Liver (tissue), 10 donors: ENCODE measurements at places on chromosomes 11 and 22. TPM values are rescaled to one million over a fixed set of nuclear protein-coding genes. Genes with fewer than 3 reads are reported as not detected.

DNA sequence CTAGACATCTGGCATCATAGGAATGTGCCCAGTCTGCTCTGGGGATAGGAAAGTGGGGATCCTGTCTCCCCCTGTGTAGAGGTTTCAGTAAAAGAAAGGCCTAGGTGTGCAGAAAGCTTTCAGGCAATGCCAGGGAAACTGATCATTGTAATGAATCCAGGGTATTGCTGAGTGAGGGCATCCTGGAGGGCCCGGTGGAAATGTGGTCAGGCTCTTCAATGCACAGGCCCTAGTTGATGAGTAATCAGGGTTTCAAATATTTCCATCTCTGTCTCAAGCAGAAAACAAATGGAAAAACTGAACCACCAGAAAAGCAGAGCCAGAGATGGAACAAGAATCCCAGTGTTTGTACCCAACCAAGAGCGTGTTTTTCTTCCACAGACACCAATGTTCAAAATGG lies 2.0 kb downstream of the CD3E start:
- DNase-seq: no peak
- no peaks in the 10 kb centered on the region for H3K36me3 ChIP-seq
- no peak overlapping the region for H3K4me3 ChIP-seq
- no peaks in the 10 kb centered on the region for H3K4me1 ChIP-seq
- H3K27me3 ChIP-seq: no peaks in the 10 kb centered on the region
- H3K27ac ChIP-seq: no peak overlapping the region

GRCh38 chr22:22075382-22076163 lies 93.0 kb upstream of the TOP3B start:
- H3K4me3 ChIP-seq: no peak overlapping the region
- peaks cover 14% of the 10 kb centered on the region for H3K4me1 ChIP-seq
- H3K36me3 ChIP-seq: no peaks in the 10 kb centered on the region
- H3K27me3 ChIP-seq: no peaks in the 10 kb centered on the region

DNA sequence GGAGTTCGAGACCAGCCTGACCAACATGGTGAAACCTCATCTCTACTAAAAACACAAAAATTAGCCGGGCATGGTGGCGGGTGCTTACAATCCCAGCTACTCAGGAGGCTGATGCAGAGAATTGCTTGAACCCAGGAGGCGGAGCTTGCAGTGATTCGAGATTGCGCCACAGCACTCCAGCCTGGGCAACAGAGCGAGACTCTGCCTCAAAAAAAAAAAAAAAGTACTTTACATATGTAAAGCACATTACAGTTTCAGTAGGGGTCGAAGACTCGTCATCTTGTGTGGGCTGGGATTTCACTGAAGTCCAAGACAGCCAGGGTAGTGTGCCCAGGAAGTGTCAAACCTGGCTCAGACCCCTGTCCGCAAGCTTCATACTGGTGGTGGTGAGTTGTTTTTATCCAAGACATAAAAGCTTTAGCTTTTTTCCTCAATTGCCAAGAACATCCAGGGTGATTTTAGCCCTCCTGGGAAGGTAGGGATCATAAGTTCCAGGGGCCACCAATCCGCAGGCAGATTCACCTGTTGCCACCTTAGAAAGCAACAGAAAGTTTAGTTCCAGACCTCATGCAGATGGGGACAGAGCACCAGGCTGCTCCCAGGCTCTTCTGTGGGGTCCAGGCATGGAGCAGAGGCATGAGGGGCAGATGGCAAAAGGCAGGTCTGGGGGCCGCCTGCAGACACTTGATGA lies 21.6 kb upstream of the ADORA2A start:
- no peak overlapping the region for H3K4me3 ChIP-seq
- H3K4me1 ChIP-seq: no peaks in the 10 kb centered on the region
- peak overlapping the region; percentile 2 for H3K27ac ChIP-seq
- peaks cover 6% of the 10 kb centered on the region for H3K36me3 ChIP-seq
- no peak for DNase-seq
- no peaks in the 10 kb centered on the region for H3K27me3 ChIP-seq

DNA sequence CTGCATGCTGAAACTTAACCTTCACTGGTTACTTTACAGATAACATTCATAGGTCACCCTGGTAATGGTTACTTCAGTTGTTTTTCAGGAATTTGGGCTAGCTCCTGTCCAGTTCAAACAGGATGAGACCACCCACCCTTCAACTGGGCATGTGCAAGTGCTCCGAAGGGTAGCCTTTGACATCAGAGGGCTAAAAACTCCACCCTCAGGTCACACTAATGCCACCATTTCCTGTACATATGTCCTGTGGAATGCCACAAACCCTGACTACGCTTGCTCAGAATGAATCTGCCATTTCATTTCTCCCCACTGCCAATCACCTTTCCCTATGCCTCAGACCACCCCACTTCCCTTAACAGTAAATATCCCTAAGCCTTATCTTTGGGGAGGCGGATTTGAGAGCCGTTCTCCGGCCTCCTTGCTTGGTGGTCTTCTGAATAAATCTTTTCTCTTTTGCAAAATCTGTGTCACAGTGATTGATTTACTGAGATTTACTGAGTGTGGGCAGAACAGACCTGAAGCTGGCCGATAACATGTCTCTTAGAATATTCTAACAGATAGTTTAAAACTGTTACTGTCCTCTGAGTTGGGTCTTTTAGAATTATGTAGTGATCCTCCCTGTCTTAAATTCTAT lies 25.4 kb upstream of the FXYD2 start:
- H3K36me3 ChIP-seq: no peaks in the 10 kb centered on the region
- H3K4me1 ChIP-seq: no peaks in the 10 kb centered on the region
- no peaks in the 10 kb centered on the region for H3K27me3 ChIP-seq
- no peak overlapping the region for H3K4me3 ChIP-seq
- no peak overlapping the region for H3K27ac ChIP-seq
- DNase-seq: peak; percentile 24

GRCh38 chr11:47591764-47592163 lies 2.4 kb downstream of the C1QTNF4 start:
- DNase-seq: no peak
- H3K4me1 ChIP-seq: peaks cover 4% of the 10 kb centered on the region
- no peak overlapping the region for H3K4me3 ChIP-seq

GRCh38 chr11:108170184-108170583 lies 48.8 kb downstream of the ACAT1 start:
- no peaks in the 10 kb centered on the region for H3K27me3 ChIP-seq
- peaks cover 7% of the 10 kb centered on the region for H3K4me1 ChIP-seq
- H3K36me3 ChIP-seq: peaks cover 22% of the 10 kb centered on the region
- H3K4me3 ChIP-seq: no peak overlapping the region

DNA sequence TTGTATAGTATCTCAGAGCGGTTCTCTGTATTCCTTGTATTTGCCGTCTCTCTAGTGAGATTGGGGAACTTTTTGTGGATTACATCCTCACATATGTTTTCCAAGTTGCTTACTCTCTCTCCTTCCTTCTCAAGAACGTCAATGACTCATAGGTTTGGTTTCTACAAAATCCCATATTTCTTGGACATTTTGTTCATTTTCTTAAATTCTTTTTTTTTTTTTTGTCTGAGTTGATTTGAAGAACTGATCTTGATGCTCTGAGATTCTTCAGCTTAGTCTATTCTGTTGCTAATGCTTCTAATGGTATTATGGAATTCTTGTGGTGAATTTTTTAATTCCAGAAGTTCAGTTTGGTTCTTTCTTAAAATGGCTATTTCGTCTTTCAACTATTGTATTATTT lies 28.4 kb upstream of the SLN start:
- no peak for DNase-seq
- H3K4me3 ChIP-seq: no peak overlapping the region
- H3K36me3 ChIP-seq: no peaks in the 10 kb centered on the region
- no peaks in the 10 kb centered on the region for H3K4me1 ChIP-seq

DNA sequence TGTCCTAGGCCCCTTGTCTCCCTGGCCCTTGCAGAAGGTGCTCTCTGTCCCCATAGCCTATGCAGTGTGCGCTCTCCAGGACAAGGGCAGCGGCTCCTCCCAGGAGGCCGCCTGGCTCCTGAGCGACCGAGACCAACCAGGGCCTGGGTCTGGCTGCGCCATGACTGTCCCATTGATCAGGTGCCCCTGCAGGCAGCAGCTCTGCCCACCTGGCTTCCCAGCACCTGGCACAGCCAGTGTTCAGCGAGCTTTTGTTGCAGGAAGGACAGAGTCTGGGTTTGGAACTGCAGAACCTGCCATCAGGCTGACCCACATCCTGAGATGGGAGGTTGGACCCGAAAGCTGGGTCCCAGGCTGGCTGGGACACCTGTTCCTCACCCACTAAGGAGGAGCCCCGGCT lies 1001.1 kb downstream of the BRD1 start:
- H3K27ac ChIP-seq: no peak overlapping the region
- H3K4me1 ChIP-seq: no peaks in the 10 kb centered on the region
- H3K36me3 ChIP-seq: no peaks in the 10 kb centered on the region
- H3K27me3 ChIP-seq: no peaks in the 10 kb centered on the region

- peaks cover 10% of the 10 kb centered on the region for H3K27me3 ChIP-seq
- H3K36me3 ChIP-seq: no peaks in the 10 kb centered on the region
- no peaks in the 10 kb centered on the region for H3K4me1 ChIP-seq
Observed at GRCh38 chr22:16818538-16818937, 6.7 kb downstream of the XKR3 start.

GRCh38 chr11:12735262-12735661 lies 61.0 kb downstream of the TEAD1 start:
- H3K4me1 ChIP-seq: no peaks in the 10 kb centered on the region
- no peaks in the 10 kb centered on the region for H3K36me3 ChIP-seq
- no peaks in the 10 kb centered on the region for H3K27me3 ChIP-seq
- no peak overlapping the region for H3K4me3 ChIP-seq
- H3K27ac ChIP-seq: no peak overlapping the region
- no peak for DNase-seq

Gene APLNR
- total RNA-seq: 3.2 TPM

Gene CRYBB2
- not detected for total RNA-seq

Gene PATE2
- total RNA-seq: not detected

Gene FAM227A
- 0.42 TPM for total RNA-seq

Gene LRRC4C
- 0.42 TPM for total RNA-seq

Gene MMP3
- not detected for total RNA-seq
